ELR (cell line): ENCODE measurements at places on chromosomes 3 and 15.

GRCh38 chr3:35685153-35685552 lies 45.8 kb downstream of the ARPP21 start:
- no peak for DNase-seq

- peak; percentile 7 for DNase-seq
These were observed 357.1 kb downstream of the ZPLD1 start for GRCh38 chr3:102791641-102792589.

GRCh38 chr3:112638327-112639020 lies 2.5 kb downstream of the CCDC80 start:
- DNase-seq: no peak

DNA sequence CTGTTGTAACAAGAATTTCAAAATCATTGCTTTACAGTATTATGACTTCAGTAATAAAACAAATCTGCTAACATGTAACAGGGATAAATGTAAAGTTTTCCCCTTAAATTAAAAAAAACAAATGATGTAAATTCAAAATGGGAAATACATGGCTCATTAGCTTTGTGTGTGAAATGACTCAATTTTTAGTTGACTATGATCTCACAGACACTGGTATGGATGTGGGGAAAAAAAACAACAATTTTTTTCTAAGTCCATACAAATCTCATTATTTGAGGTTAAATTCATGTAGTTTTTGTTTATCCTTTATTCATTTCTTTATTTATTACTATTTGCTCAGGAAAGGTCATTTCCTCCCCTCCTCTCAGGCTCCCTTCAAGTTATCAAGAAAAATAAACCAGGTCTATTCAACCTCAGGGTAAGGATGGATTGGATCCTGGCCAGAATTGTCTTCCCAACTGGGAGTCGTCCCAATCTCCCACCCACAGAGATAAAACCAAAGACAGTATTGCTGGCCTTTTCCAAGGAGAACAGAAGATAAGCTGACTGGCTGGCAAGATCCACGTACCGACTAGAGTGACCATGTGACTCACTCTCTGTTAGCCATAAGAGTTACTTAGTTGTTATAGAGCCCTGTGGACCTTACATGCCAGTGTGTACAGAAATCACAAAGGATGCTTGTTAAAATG lies 373.3 kb downstream of the GAP43 start:
- no peak for DNase-seq

- peak; percentile 14 for DNase-seq
These were observed 954 bp upstream of the DGKG start for GRCh38 chr3:186362988-186363387.

DNA sequence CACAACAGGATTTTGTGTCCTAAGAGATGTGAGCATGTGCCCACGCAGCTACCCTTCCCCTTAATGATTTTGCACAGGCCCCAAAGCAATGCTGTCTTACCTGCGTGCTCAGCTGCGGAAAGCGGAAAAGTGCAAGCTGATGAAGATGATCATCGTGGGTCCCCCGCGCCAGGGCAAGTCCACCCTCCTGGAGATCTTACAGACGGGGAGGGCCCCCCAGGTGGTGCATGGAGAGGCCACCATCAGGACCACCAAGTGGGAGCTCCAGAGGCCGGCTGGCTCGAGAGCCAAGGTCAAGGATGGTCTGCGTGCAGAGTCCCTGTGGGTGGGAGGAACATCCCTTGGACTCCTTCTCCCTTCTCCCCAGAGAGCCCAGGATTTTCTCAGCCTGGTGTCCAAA lies 103.1 kb downstream of the LRRK1 start:
- no peak for DNase-seq
